Cardiac muscle cell (in vitro differentiated cells and primary cell): ENCODE measurements at places on chromosomes 12 and 14. TPM values are rescaled to one million over a fixed set of nuclear protein-coding genes. Genes with fewer than 3 reads are reported as not detected.
A peak's percentile ranks its signal among the peaks of the same experiment; 100 is the strongest.

The ARG2 gene
- total RNA-seq: 11.0 and 16.0 TPM in 2 replicates

The RTL1 gene
- 0.04 and 0.15 TPM in 2 replicates for total RNA-seq

GRCh38 chr12:26088998-26089397 lies 35.8 kb downstream of the BHLHE41 start:
- DNase-seq: no peak

DNA sequence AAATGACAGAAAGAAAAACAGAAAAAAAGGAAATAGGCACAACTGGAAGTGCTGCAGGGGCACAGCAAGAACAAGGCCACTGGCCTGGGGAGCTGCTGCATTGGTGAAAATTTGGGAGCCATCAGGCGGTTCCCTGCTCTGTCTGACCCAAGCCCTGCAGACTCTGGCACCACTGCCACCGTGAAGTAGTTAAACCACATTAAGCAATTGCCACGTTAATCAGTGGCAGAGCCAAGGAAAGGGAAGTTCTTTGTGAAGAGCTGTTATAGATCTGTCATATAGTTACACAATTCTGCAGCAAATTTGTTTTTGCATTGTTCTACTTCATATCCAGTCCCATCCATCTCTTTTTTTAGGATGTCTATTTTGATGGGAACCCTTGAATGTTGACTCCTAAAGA lies 915.3 kb downstream of the FSCB start:
- no peak for DNase-seq

- peak; percentile 60 for DNase-seq
These were observed 47.0 kb upstream of the ERGIC2 start for GRCh38 chr12:29427964-29428363.

GRCh38 chr12:17097674-17098073 lies 491.7 kb upstream of the LMO3 start:
- DNase-seq: no peak
